ENCODE measurements at places on chromosomes 11 and 22.

- no peak for DNase-seq
These were observed 16.8 kb upstream of the RGL4 start for GRCh38 chr22:23673826-23674690.

DNA sequence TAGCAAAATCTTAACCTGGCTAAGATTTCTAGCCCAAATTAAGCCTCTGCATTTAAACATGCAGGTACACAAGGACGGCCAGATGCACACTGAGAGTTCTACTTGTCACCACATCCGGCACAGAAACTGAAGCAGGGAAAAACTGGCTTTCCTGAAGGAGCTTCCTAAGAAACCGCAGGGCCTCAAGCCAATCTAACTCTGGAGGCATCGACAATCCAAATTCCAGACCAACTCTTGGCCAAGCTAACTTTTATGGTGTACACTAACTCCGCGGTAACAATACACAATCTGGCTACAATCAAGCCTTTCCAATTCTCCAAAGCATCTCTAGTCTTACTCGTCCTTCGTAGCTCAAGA lies 1.2 kb downstream of the MSANTD2 start:
- peak; percentile 48 for DNase-seq

DNA sequence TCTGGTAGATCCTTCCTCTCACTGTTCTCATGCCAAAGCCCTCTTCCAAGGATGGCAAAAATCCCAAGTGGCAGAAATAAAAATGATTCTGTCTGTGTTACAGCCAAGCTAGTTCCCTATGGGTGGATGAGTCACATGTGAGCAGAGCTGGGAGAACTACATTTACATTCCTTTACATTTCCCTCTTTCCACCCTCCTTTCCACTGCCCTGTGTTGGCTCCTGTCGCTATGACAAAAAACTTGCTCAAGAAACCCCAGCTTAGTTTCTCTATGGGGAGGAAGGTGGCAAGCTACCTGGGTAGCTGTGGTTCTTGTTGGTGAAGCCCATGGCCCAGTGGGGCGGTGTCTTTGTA lies 10.2 kb upstream of the DDB2 start:
- DNase-seq, result no peak

DNA sequence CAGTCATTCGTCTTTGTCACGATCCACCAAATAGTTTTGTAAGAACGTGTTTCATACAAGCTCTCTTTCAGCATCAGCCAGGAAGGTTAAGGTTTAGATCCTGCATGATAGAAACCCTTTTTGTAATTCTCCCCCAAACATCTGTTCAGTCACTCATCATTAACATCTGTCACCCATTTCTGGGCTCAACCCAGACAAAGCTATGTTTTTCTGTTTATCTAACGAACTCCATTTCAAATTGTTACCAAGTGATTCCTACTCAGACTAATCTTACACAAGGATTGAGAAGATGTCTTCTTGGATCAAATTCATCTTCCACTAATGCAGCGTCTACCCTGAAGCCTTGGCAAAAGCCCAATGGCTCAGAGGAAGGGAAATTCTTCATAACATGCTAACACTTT lies 58.8 kb downstream of the FZD4 start:
- no peak for DNase-seq

- no peak for DNase-seq
These were observed 30.0 kb downstream of the LINC01488 start for GRCh38 chr11:69511358-69512055.

DNA sequence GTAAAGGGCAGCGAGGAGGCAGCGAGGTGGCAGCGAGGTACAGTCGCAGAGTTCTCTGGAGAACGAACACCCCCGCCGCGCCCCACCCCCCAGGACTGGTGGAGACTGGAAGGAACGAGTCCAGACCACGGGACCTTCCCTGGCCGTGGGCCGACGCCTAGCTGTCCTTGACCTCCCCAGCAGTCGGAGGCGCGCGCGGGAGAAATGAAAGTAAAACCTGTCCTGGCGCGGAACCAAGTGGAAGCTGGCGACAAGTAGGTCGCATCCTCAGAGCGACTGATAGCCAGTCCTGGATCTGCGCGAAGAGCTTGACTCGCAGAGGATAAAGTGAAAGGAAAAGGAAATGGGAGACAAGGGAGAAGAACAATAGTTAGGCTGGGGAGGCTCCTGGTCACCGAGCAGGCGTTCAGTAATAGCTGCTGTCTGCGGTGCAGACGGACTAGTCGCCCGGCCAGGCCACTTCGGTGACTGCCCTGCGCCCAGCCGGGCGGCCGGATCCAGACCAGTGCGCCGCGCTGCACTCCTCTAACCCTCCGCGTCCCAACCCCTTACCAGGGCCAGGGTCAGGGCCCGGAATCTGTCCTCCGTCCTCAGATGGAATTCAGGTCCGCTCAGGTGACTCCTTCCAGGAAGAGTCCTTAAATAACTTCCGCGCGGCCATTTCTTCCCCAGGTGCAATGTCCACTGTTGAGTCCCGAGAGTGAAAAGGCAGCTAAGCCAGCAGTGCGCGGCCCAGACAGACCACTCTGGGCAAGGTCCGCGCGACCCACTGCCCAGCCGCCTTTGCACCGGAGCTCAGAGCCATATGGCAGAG lies 1.9 kb upstream of the ADM start:
- peak; percentile 68 for DNase-seq

DNA sequence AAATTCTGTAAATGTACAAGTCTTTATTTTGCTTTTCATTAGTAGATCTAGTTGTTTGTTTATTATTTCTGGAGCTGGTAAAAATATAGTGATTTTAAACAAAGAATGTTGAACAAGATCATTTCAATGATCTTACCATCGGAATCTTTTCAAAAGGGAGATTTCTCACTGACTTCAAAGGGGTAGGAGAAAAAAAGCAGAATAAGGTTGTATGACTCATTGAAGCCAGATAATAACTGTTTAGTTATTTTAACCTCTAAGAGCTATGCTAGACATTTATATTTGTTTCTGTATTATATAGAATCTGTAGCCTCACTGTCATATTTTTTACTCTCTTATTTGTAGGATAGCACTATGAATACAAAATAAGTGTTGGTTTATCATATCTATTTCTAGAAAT lies 8.1 kb upstream of the PDE3B start:
- no peak for DNase-seq

- DNase-seq, result no peak
These were observed 7.2 kb downstream of the ELFN2 start for GRCh38 chr22:37419969-37420685.

DNA sequence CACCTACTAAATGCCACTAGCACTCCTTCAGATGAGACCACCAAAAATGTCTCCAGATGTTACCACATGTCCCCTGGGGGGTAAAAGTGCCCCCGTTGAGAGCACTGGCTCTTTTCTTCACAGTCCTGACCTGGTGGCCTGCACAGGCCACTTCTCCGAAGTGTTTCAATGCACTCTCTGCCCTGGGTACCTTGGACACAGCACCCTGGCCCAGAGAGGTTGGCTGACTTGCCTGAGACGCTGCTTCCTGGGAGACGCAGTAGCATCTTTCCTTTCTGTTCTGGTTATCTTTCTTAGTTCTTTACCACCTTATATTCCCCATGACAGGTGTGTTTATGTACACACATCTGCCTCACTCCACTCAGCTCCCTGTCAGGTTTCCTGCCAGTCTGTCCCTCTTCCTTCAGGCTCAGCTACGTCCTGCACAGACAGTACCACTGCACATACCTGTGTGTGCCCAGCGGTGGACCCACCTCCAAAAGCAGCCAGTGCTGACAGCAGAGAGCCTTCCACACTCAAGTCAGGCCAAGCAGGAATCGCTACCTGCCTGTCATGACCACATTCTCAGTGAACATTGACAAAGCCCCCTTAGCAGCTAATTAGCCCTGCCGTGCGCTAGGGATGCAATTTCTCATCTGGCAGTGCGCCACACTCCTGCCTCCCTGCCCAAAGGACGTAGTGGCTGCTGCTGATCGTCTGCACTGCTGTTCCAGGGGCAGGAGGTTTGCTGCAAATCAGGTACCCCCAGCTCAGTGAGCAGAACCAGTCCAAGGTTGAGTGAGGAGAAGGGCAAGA lies 39.0 kb downstream of the FAM83F start:
- no peak for DNase-seq

GRCh38 chr11:67571443-67571842 lies 12.2 kb upstream of the GSTP1 start:
- DNase-seq, result no peak

- DNase-seq, result no peak
These were observed 877.6 kb upstream of the CHORDC1 start for GRCh38 chr11:91100427-91100826.

DNA sequence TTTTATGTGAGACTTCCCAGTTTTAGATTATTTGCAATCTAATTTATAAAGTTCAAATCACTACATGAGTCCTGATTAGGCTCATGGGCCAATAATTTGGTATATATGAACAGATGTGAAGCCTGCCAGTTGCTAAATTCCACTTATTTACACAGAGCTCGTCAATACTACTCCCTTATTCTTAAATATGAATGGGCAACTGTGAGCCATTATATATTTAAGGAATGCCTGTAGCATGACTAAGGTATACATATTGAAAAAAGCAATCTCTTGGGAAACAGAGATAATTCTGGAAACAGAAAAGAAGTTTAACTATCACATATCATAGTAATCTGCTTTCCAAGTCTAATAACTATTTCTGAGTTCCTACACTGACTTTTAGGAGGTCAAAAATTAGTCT lies 27.0 kb downstream of the RBMXL2 start:
- DNase-seq, result no peak

GRCh38 chr22:21068681-21069276 lies 23.0 kb downstream of the LRRC74B start:
- no peak for DNase-seq

DNA sequence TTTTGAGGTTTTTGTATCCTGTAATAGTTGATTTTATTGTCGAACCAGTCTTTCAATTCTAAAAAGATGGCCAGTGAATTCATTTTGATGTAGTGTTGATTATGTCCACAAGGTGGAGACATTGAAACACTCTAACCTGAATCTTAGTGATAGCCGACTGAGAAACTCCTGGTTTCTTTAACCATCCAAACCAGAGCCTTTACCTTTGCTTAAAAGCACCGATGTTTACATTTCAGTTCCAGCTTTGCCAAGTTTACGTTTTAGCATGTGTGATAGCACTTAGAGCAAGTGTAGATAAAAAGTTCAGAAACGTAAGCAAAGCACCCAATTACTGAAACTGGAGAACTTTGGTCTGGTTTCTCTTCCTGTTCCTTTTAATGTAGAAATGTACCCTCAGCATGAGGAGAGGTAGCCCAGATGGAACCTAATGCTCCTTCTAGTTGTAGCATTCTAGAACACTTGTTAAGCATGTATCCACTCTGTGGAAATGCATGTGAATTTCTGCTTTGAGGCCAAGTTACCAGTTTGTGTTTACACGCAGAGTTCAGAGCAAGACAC lies 208.6 kb downstream of the DBX1 start:
- DNase-seq, result peak; percentile 84

DNA sequence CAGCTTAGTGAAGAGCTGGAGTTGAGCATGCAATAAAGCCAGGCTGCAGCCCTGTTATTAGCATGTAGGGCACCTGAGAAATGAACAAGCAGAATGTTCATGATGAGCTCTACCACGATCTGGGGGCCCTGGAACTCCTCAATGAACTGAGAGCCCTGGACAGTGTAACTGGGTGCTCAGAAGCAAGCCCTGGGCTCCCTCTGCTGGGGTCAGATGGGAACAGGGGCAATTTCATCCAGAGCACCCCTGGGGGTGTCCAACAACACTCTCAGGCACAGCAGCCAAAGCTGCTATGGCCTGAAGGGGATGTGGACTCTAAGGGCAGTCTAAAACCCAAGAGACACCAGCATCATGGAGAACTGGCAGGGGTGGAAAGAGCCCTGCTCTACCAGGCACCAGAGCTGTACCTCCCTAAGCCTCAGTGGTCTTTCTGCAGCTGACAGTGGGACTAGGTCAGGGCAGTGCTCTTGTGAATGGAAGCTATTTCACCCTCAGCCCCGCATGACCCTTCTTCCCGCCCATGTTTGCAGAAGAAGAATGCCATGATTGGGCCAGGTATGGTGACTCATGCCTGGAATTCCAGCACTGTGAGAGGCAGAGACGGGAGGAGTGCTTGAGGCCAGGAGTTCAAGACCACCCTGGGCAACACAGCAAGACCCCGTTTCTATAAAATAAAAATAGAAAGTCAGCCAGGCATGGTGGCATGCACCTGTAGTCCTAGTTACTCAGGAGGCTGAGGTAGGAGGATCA lies 28.9 kb downstream of the THOC5 start:
- DNase-seq, result no peak

DNA sequence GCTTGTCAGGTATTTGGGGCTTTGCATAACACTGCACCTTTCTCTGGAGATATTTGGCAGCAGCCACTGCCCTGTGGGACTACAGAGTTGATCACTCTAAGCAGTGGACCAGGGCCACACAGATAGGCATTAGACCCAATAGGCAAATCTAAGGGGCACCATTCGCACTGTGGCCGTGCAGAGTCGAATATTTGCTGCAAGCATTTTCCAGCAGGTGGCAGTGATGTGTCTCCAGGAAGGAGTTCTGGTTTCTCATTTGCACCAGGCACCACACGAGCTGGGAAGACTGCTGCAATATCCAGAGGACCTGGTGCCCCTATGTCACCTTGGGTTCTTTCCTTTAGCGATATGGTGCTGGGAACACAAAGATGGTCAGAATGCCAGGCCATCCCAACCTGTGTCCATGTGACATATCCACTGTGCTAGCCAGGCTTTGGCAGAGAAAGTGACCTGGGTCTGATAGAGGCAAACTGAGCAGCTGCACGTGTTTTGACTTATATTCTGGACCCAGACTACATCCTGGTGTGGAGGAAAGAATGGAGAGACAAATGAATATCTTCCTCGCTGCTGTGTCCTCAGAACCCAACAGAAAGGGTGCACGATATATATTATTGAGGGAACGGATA lies 318.7 kb downstream of the BUD13 start:
- DNase-seq, result peak; percentile 62

- no peak for DNase-seq
These were observed 2.1 kb upstream of the ANAPC15 start for GRCh38 chr11:72114570-72114969.

- no peak for DNase-seq
These were observed 9.1 kb downstream of the APOL4 start for GRCh38 chr22:36192542-36192941.

DNA sequence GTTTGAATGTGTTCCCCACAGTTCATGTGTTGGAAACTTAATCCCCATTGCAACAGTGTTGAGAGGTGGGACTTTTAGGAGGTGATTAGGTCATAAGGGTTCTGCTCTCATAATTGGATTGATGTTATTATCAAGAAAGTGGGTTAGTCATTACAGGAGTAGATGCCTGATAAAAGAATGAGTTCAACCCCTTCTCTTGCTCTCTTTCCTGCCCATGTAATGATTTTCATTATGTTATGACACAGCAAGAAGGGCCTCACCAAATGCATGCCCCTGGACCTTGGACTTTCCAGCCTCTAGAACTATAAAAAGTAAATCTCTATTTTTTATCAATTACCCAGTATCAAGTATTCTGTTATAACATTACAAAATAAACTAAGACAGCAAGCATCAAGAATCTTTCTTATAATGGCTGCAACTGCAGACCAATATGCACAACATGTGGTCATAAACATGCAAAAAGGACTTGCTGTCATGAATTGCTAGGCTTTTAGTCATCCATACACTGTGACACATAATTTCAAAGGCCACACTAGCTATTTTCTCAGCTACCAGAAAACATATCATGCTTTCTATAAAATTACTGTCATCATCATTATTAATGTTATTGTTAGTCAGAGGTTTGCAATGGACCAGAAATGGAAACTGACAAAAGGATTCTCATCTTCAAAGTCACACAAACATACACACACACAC lies 99.9 kb upstream of the GUCY1A2 start:
- no peak for DNase-seq

All from left kidney (tissue), 8 donors.